ENCODE measurements at places on chromosomes 16 and 17.

- no peak for DNase-seq
Observed at GRCh38 chr17:36510636-36511035, 24.0 kb downstream of the MYO19 start.

GRCh38 chr16:53953336-53953735 is 249.4 kb downstream of the FTO start:
- no peak for DNase-seq

- DNase-seq, result no peak
Observed at GRCh38 chr17:79372470-79373238, 238.2 kb downstream of the RBFOX3 start.

DNA sequence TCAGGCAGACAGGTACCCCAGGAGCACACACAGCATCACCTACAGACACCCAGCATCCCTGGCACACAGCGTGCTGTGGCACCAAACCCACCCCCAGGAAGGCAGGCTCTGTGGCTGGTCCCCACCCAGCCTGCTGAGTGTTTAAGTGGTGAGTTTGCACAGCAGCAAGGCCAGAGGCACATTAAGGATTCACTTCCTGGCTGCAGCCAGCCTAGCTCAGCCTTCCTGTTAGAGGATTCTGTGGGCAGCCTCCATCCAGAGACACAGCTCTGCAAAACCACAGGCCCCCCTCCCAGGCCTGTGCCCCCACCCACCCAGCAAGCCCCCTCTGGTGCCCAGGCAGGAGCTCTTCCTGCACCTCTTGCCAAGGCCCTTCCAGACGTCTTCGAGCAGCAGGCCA is 36.1 kb upstream of the PHB1 start:
- DNase-seq, result no peak

GRCh38 chr17:40597556-40598300 is 32.5 kb upstream of the CCR7 start:
- DNase-seq, result no peak

DNA sequence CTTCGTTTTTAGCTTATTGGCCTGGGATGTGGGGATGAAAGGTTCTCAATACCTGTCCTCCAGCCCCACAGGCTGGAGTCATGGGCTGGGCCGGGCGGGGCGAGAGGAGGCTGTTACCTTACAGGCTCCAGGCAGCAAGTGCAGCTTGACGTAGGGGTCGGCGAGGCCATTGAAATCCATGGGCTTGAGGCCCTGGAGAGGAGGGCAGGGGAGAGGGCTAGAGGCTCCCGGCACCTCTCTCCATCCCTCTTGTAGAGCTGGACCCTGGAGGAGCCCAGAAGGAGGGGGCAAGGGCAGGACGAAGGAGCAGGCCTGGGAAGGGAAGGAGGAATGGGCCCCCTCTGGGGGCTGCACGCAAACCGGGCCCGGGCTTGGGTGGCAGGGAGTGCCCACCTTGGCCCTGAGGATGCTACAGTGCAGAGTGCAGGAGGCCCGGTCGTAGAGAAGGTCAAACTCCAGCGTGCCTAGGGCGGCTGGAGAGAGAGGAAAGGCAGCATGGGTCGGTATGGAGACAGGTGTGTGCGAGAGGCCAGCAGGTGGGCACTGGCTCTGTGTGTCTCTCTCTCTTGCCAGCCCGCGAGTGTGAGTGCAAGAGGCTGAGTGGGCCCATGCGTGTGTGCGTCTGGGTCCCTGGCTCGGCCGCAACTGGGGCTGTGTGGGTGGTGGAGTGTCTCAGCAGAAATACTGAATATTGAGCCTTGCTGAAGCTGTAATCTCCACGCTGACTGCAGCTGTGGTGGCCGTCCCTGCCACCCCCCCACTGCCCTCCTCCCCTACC is 1.6 kb downstream of the DOC2A start:
- DNase-seq, result no peak

DNA sequence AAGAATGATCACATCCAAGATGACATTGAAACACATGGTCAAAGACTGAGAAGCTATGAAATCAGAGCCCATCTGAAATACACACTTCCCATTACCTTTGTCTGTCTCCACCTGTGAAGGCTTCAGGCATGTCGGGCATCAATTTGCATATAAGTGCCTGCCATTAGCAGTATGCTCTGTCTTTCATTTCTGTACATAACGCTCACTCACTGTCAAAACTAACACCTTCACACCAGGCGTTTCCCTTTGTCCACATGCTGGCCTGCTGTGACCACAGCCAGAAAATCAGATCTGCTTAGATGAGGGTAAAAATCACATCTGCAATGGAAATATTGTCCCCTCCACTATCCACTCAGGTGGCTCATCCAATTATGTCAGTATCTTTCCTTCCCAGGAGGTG is 524.8 kb downstream of the TOX3 start:
- DNase-seq, result no peak

DNA sequence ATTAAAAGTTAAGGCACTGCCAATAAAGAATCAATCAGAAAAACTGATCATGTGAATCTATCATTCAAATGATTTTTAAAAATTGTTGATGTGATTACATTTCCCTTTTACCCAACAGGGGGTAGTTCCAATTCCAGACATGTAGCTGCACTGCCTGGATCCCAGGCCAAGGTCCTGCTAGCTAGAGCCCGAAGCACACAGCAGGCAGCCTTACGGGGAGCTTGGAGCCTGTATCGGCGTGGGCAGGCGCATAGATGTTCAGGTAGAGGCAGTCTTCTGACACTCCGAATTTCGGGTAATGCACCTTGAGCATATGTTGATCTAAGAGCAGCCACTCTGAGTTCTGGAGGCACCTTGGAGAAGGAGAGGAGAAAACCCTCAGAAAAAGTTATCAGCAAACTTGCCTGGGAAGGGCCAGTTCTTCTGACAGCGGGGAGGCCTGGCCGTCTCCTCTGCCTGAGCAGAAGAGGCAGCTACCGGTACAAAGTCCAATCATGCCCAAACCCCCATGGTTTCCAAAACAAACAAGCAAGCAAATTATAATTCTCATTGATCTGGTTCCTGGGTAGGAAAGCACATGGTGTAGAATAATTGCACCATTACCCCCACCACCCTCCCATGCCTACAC is 3.6 kb downstream of the CES5A start:
- DNase-seq, result no peak

Data from stimulated activated CD4-positive, alpha-beta T cell treated with anti-CD3 and anti-CD28 coated beads, Interleukin-2, amount 100 ng/mL, for 48 hours (primary cell).